CD8-positive, alpha-beta memory T cell (primary cell): ENCODE measurements at places on chromosomes 11 and 22. TPM values are rescaled to one million over a fixed set of nuclear protein-coding genes. Genes with fewer than 3 reads are reported as not detected.

DNA sequence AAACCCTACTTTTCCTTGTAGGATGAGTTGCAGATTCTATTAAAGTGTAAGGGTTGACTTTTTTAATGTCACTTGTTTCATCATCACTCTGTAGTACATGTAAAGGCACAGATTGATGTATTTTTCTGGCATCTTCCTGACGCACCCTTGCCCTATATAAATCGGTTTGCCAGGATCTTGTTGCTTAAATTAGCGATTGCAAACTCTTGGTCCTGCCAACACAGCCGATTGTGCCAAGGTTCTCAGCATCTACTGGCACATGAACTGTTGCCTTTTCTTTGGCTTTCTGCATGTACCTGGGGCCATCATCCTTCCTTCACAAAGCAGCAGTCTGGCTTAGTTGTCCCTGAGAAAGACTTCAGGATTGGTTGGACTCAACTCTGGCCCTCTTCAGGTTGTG is 7.5 kb upstream of the LIN7C start:
- DNase-seq, result no peak
- H3K36me3 ChIP-seq, result no peaks in the 10 kb centered on the region
- no peaks in the 10 kb centered on the region for H3K4me1 ChIP-seq

GRCh38 chr22:24407884-24408283 is 19.5 kb upstream of the ADORA2A start:
- no peaks in the 10 kb centered on the region for H3K27me3 ChIP-seq
- H3K4me3 ChIP-seq, result no peak overlapping the region
- peaks cover 36% of the 10 kb centered on the region for H3K4me1 ChIP-seq
- H3K27ac ChIP-seq, result no peak overlapping the region
- H3K36me3 ChIP-seq, result no peaks in the 10 kb centered on the region
- DNase-seq, result no peak

Gene NPAS4
- total RNA-seq, result not detected

DNA sequence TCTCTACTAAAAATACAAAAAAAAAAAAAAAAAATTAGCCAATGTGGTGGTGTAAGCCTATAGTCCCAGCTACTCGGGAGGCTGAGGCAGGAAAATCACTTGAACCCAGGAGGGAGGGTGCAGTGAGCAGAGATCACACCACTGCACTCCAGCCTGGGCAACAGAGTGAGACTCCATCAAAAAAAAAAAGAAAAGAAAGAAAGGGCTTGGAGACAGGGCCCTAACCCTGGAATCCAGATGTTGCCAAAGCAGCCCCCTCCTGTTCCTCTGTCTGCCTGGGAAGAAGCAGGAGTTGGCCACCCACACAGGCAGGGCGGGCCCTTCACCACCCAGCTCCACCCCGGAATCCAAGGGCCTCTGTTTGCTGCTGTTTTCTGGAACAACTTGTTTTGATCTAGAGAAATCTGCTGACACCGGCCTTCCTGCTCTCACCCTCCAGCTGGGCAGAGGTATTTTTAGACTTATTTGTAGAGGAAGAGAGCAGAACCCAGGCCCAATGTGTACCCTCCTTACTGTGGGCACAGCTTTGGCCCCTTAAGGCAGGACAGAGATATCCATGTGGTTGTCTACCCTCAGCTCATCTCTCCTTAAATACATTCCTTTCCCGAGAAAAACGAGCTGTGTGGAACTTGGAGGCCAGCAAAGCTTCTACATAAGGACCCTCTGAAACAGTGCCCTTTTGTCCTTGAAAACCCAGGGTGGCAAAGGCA is 2.7 kb upstream of the NEAT1 start:
- peaks cover 59% of the 10 kb centered on the region for H3K4me1 ChIP-seq
- no peak for DNase-seq
- peak overlapping the region; percentile 98 for H3K27ac ChIP-seq
- H3K36me3 ChIP-seq, result peaks cover 6% of the 10 kb centered on the region

- no peak overlapping the region for H3K4me3 ChIP-seq
- H3K36me3 ChIP-seq, result no peaks in the 10 kb centered on the region
- no peak for DNase-seq
- H3K27ac ChIP-seq, result no peak overlapping the region
- peaks cover 11% of the 10 kb centered on the region for H3K4me1 ChIP-seq
- no peaks in the 10 kb centered on the region for H3K27me3 ChIP-seq
Observed at GRCh38 chr22:30444632-30445437, 19.3 kb downstream of the MTFP1 start.

- H3K36me3 ChIP-seq, result peaks cover 50% of the 10 kb centered on the region
- no peak for DNase-seq
- no peaks in the 10 kb centered on the region for H3K4me1 ChIP-seq
- no peak overlapping the region for H3K27ac ChIP-seq
- no peaks in the 10 kb centered on the region for H3K27me3 ChIP-seq
Observed at GRCh38 chr11:62823677-62824076, 8.2 kb downstream of the STX5 start.

- H3K27ac ChIP-seq, result no peak overlapping the region
- DNase-seq, result no peak
- no peaks in the 10 kb centered on the region for H3K36me3 ChIP-seq
- no peaks in the 10 kb centered on the region for H3K4me1 ChIP-seq
Observed at GRCh38 chr11:45154276-45154675, 7.8 kb downstream of the PRDM11 start.

- DNase-seq, result no peak
- no peaks in the 10 kb centered on the region for H3K4me1 ChIP-seq
- H3K4me3 ChIP-seq, result no peak overlapping the region
- H3K27me3 ChIP-seq, result no peaks in the 10 kb centered on the region
Observed at GRCh38 chr11:111785886-111786412, 19.8 kb upstream of the PPP2R1B start.

DNA sequence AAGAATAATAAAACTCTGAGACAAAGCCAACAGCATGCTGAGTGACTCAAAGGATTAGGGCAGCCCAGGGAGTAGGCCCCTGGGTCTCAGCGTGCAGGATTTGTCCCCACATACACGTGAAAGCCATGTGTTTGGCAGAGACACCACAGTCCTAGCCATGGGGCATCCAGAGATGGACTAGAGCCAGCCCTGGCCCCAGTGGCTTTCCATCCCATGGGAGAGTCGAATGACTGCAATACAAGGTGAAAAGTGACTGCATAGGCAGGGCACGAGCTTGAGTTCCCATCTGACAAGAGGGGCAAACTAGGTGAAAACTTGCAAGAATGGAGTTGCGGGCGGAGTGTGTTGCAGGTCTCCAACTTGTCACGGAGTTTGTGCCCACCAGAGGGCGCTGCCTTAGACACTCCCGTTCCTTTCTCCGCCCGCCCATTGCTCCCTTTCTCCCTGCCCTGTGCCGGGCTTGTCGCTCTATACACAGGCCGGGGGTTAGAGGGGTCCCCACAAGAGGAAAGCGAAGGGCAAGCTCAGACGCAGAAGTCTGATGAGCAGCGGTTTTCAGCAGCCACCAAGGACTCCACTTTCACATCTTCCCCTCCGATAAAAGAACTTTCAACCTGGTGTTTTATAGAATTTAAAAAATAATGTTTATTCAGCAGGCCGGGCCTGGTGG is 24.2 kb downstream of the TSKU start:
- H3K36me3 ChIP-seq, result no peaks in the 10 kb centered on the region
- H3K4me3 ChIP-seq, result no peak overlapping the region
- peak; percentile 45 for DNase-seq
- H3K27ac ChIP-seq, result no peak overlapping the region
